ENCODE measurements at places on chromosomes 5 and 9. TPM values are rescaled to one million over a fixed set of nuclear protein-coding genes. Genes with fewer than 3 reads are reported as not detected.

NME5 gene
- 2.3 TPM for total RNA-seq

ANKRD31 gene
- total RNA-seq: 0.42 TPM

FAXDC2 gene
- total RNA-seq: 19.2 TPM

COL5A1 gene
- 196 TPM for total RNA-seq

GRIN3A gene
- 0.14 TPM for total RNA-seq

DNAJC25 gene
- total RNA-seq: 7.2 TPM

ALDH1A1 gene
- total RNA-seq: 185 TPM

SH3TC2 gene
- 0.93 TPM for total RNA-seq

LCN10 gene
- 10.0 TPM for total RNA-seq

WDR38 gene
- not detected for total RNA-seq

SH2D3C gene
- 13.7 TPM for total RNA-seq

PDLIM4 gene
- 82.5 TPM for total RNA-seq

OLFM1 gene
- total RNA-seq: 29.2 TPM

WHRN gene
- total RNA-seq: 2.6 TPM

KIF20A gene
- 1.1 TPM for total RNA-seq

ZNF484 gene
- 10.1 TPM for total RNA-seq

GADD45G gene
- 20.7 TPM for total RNA-seq

ZCCHC10 gene
- total RNA-seq: 14.8 TPM

AIF1L gene
- 31.2 TPM for total RNA-seq

SPINK13 gene
- not detected for total RNA-seq

SPINK6 gene
- not detected for total RNA-seq

ANKRD34B gene
- not detected for total RNA-seq

SLC1A3 gene
- 44.4 TPM for total RNA-seq

KCNV2 gene
- not detected for total RNA-seq

FGF10 gene
- 12.2 TPM for total RNA-seq

FGF1 gene
- total RNA-seq: 2.3 TPM

ZNF300 gene
- total RNA-seq: 5.5 TPM

TLX3 gene
- total RNA-seq: not detected

GZMA gene
- total RNA-seq: 1.6 TPM

TMEM171 gene
- total RNA-seq: not detected

CKMT2 gene
- 26.3 TPM for total RNA-seq

CCDC171 gene
- 3.1 TPM for total RNA-seq

IFNA2 gene
- total RNA-seq: not detected

ACSL6 gene
- total RNA-seq: 0.32 TPM

WNT8A gene
- total RNA-seq: not detected

IL17B gene
- total RNA-seq: 8.5 TPM

DRD1 gene
- total RNA-seq: 0.29 TPM
